ENCODE measurements at places on chromosomes 3 and 15. TPM values are rescaled to one million over a fixed set of nuclear protein-coding genes. Genes with fewer than 3 reads are reported as not detected.
A peak's percentile ranks its signal among the peaks of the same experiment; 100 is the strongest.

Gene SLC9C1
- not detected for total RNA-seq

DNA sequence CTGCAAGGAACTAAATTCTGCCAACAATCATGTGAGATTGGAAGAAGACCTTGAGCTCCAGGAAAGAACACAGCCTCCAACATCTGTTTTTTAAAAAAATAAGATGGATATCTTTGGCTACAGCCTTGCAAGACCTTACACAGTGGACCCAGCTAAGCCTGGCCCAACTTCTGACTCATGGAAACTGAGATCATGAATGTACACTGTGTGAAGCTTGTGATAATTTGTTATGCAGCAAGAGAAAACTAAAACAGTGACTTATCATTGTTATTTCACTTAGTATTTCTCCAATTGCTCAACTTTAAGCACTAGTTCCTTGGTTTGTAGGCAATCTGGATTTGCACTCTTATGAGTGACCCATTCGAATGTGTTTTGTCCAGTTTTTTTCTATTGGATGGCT, 29.3 kb downstream of the SHQ1 start:
- DNase-seq, result peak; percentile 29

DNA sequence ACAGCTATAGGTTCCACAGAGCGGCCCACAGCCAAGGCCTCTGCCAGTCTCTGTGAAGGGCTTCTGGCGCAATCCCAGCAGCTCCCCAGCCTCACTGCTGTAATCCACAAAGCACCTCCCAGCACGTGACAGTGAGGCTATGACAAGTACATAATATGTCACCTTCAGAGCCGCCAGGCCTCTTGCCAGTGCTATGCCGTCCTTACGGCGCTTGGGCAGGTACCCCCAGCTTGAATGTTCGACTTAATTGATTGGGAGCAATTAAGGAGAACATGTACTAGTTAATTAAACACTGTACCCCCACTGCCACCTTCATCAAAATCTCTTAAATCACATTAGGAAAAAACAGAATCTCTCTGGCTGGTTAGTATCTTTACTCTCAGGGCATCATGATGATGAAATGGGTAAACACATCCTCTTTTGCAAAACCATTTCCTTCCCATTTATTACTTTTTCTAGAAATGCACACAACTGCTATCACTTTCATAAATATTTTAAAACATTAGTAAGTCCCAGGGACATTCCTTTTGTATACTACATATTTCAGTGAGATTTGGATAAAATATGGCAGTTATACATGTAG, 169.9 kb downstream of the XXYLT1 start:
- DNase-seq, result no peak

DNA sequence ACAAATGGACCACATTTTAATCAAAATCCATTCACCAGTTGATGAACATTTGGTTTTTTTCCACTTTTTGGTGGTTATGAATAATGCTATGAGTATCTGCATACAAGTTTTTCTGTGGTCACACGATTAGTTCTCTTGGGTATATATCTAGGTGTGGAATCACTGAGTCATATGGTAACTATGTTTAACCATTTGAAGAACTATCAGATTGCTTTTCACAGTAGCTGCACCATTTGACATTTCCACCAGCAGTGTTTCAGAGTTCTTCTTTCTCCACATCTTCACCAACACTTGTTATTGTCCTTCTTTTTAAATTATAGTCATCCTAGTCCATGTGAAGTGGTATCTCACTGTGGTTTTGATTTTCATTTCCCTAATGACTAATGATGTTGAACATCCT, 33.3 kb upstream of the ATG7 start:
- peak; percentile 23 for DNase-seq

DNA sequence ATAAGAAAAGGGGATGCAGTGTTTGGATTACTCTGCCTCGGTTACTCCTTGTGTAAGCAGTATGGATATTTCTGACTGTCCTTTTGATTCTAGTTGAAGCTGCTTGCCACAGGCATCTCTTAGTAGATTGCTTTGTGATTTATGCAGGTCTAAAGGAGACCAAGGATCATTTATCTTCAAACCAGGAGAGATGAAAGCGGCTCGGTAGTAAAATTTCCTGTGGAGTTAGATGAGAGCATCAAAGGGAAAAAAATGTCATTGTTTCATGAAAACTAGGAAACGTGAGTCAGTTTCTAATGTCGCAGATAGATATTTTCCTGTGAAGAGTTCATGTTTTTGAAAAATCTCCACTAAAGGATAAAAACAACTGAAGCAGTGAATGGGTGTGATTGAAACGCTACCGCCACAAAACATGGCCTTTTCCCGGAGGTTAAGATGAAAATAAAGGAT, 254.0 kb upstream of the TBL1XR1 start:
- no peak for DNase-seq

Measured in activated CD8-positive, alpha-beta T cell treated with anti-CD3 and anti-CD28 coated beads for 36 hours (primary cell).